ENCODE measurements at places on chromosomes 6 and 20.

DNA sequence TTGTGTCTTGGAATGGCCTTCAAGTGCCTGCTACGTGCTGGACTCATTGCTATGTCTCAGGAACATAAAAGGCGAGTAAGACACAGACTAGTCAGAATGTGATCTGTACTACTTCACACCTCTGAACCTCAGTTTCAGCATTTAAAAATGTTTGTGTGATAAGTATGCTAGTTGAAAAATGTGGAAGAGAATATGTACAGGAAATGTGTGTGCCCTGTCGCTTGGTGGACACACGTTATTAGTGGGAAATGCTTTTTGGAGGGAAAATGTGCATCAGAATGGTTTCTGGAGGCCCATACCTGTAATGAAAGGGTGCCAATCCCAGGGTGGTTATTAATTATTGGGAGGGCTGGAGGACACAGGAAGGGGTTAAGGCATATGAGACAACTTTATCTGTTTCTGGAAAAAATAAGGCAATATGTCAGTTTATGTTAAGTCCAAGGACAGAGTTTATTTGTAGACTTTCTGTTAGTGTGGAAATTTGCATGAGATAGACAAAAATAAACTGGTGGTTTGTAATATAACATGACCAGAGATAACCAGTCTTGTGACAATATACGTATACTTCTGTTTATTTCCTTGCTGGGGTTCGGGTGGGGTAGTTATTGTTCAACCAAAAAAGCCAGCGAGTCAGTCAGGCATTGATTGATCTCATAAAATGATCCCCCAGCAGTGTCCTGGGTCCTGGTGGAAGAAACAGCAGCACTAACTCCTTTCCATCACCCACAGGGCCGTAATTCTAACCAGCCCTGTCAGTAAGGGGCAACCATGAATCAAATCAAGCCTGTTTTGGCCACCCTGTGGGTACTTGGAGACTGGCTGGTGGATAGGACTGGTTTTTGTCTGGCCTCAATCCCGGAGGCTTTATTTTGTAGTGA lies 117.9 kb downstream of the JARID2 start:
- DNase-seq: no peak

GRCh38 chr20:34110745-34111641 lies 1.1 kb downstream of the EIF2S2 start:
- DNase-seq: peak; percentile 87

DNA sequence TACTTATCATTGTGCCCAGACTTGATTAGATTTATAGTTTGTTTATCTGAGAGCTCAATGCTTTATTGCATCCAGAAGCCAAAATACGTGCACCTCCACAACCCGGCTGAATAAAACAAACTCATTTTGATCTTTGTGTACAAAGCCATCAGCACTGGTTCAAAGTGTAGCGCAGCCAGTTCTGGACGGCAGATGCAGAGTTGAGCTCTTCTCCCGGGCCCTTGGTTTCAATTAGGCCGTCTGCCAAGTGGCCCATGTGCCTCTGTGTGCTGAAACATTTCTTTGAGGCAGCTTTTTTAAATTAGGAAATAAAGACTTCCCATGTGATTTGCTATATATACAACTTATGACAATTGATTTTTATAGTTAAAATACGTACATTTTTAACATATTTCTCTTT lies 96.2 kb upstream of the RSPO3 start:
- DNase-seq: peak; percentile 2

GRCh38 chr20:24994186-24994465 lies 1.6 kb upstream of the APMAP start:
- no peak for DNase-seq

DNA sequence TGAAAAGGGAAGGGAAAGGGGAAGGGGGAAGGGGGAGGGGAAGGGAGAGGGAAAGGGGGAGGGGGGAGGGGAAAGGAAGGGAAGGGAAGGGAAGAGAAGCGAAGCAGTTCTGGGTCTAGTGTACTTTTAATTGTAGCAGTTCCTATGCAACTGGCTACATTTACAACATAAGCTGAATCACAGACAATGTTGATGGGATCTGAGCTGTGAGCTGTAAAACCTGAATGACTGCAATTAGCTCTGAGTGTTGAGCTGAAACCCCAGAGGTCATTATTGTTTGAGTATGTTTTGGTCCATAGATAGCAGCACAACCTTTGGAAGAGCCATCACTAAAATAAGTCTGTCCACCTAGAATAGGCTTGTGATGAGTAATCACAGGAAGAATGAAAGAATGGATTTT lies 7.2 kb upstream of the ABHD12 start:
- DNase-seq: no peak

- DNase-seq: peak; percentile 97
These were observed 609.8 kb downstream of the RFPL4B start for GRCh38 chr6:112956696-112957535.

GRCh38 chr6:109059153-109059552 lies 35.5 kb downstream of the SESN1 start:
- peak; percentile 58 for DNase-seq

DNA sequence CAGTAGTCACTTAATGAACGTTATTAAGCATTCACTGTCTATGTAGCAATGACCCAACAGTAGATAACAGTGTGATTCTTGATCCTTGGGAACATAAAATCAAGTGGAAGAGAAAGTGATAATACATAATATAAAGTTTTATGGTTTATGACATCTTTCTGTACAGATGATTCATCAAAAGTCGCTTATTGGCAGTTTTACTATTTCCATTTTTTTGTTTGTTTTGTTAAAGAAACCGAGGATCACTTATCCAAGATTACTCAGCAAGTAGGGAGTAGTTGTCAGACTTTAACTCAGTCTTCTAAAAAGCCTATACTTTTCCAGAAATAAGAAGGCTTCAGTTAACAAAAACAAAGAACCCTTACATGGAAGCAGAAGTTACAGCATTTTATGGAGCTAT lies 260.8 kb downstream of the ZFAND3 start:
- no peak for DNase-seq

DNA sequence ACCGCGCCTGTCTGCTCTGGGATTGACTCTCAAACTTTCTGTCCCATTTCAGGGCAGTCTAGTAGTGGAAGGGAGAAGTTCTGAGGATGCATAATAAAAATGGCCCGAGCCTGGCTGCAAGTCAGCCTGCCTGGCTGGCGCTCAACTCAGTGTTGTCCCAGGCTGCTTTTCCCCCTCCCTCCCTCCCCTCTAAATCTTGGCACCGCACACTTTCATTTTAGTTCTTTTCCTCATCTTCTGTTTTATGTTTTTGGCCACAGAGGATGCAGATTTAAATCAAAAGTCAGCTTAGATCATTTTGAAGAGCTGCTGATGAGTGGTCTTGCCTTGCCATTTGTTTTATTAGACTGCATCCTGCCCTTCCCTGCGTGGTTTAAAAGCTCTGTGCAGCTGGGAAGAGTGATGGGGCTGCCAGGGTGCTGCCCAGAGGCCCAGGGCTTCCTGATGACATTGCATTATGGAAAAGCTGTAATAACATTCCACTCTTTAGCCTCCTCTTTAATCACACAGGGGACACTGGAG lies 6.5 kb upstream of the UQCC2 start:
- peak; percentile 36 for DNase-seq

- DNase-seq: no peak
These were observed 279.6 kb upstream of the JAG1 start for GRCh38 chr20:10953437-10953836.

DNA sequence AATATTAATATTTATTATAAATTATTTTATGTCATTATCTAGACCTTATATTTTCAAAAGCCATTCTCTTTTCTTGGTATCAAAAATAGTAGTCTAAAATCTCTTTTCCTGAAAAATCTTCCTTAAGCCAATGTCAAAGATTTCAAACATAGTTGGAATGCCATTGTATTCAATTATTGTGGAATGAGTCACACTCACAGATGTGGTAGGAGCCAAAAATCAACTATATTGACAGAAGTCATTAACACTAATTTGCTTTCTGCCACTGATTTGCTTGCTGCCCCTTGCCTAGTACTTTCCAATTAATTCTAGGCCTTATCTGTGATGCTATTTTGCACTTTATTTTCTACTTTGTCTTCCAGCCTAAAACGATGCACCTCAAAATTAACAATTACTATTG lies 1326.3 kb upstream of the GJE1 start:
- DNase-seq: no peak

DNA sequence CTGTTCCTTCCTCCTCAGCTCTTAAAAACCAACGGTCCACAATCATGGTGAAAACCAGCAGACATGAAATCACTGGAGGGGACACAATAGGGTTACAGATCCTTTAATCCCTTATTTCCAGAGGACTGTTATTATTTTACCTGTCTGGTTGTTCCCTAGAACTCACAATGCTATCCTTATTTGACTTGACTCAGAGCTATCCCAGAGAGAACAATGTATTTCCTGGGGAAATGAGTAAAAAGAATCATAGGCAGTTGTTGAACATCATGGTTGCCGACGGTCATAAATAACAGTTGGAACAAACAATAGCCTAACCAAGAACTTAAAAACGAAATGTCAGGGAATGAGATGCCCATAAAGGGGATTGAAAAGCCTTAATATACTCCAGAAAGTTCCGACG lies 9.3 kb downstream of the OR2H1 start:
- no peak for DNase-seq

DNA sequence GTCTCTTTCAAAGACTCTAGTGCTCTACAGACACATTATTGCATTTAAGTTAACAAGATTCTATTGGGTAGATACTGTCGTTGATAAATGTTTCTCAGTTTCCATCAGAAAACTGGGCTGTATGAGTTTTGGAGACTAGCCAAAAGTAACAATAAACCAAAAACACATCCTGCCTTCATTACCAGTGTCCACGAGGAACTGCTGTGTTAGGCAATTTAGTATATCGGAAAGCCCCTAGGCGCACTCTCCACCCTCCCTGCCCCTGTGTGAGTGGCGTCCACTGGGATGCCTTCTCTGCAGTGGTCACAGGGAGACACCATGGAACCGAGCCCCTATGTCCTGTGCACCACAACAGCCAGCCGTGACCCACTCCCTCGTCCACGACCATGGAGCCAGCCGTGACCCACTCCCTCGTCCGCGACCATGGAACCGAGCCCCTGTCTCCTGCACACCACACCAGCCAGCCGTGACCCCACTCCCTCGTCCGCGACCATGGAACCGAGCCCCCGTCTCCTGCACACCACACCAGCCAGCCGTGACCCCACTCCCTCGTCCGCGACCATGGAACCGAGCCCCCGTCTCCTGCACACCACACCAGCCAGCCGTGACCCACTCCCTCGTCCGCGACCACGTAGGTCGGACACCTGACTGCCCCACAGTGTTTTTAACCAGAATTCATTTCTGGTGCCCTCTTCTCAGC lies 35.3 kb downstream of the DLL1 start:
- no peak for DNase-seq

DNA sequence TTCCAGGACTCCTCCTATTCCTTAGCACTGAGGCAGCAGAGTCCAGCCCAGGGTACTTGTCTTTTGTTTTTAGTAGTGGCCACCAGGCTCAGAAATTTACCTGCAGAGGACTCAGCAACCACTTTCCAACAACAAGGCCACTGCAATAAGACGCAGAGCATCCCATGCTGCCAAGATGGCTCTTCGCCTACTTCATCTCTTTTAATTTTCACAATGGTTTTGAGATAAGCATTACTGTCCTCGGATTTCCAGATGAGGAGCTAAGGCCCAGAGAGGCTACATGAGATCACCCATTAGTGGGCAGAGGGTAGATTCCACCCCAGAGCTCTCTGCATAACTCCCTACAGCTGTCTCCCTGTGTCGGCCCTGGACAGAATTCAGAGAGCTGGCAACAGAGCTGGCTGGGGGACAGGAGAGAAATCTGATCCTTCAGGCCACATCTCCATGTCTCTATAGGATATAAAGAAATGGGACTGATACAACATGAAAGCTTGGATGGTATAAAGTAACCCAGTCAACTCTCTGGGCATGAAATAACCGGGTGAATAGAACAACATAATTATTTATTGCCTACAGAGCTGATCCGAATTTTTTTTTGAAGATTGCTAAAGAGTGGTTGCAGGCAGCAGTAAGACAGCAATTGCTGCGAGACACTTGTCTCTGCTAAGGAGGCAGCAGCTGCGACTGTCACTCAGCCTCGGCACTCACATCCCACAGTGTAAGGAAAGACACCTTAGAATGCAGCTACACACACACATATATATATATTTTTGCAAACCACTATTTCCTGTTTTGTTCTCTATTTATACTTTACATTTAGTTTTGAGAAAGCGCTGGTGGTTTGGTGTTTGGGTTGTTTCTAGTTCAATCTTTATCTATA lies 37.2 kb downstream of the SCML4 start:
- DNase-seq: no peak

DNA sequence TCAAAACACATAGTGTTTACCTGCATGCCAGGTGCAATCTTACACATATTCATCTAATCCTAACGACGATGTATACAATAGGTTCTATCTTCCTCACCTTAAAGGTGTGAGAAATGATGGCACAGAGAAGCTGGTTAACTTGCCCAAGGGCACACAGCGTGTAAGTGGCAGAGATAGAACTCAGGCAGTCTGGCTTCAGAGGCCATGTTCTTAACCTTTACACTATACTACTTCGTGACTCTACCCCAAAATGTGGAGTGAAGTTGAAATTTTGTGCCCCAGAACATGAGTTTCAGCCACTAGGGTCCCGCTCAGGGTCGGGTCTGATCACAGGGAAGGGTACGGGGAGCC lies 584 bp downstream of the VPS52 start:
- no peak for DNase-seq

GRCh38 chr6:119215309-119215708 lies 134.3 kb downstream of the MAN1A1 start:
- DNase-seq: no peak

- no peak for DNase-seq
These were observed 9.6 kb downstream of the ABHD16A start for GRCh38 chr6:31693535-31693934.

- DNase-seq: peak; percentile 21
These were observed 43.6 kb upstream of the PHACTR3 start for GRCh38 chr20:59560588-59561227.

- peak; percentile 64 for DNase-seq
These were observed 68.0 kb downstream of the PLAGL1 start for GRCh38 chr6:143940011-143940597.

DNA sequence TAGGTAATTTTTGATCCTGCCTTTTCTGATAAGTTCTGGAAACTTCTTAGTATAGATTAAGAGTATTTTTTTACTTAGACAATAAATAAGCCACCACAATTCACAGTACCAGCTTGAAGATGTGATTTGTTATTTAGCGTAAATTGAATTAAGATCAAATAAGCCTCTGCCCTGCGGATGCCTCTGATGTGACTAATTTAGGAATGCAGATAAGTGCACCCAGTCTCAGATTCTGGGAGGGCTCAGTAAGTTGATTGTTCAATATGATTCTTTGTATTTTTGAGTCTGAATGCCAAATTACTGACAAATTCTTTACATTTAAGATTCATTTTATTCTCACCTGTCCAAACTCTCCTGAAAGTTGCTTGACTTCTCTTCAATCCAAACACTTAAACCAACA lies 147.5 kb downstream of the THBS2 start:
- DNase-seq: peak; percentile 52

- no peak for DNase-seq
These were observed 26.5 kb downstream of the HEBP2 start for GRCh38 chr6:138430361-138431145.

DNA sequence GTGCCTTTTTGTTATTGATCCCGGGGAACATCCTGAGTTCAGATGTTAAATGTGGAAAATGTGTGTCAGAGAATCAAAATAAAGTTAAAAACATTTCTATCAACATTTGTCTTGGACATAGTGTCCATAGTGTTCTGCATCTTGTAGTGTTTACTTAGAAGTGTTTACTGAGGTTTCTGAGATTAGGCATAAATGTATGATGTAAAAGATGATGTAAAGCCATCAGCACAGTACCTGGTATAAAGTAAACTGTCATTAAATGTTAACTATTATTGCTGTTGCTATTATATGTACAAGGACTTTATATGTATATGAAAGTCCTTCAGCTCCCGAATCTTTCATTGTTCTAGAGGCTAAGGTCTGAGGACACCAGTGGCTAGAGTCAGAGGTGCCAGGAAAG lies 28.2 kb upstream of the VEGFA start:
- no peak for DNase-seq

Measured in cardiac fibroblast (primary cell).